SJSA1 (cell line): ENCODE measurements at places on chromosomes 13 and 19.

- no peak for DNase-seq
Measured at GRCh38 chr13:37597477-37598025, 1.0 kb downstream of the POSTN start.

DNA sequence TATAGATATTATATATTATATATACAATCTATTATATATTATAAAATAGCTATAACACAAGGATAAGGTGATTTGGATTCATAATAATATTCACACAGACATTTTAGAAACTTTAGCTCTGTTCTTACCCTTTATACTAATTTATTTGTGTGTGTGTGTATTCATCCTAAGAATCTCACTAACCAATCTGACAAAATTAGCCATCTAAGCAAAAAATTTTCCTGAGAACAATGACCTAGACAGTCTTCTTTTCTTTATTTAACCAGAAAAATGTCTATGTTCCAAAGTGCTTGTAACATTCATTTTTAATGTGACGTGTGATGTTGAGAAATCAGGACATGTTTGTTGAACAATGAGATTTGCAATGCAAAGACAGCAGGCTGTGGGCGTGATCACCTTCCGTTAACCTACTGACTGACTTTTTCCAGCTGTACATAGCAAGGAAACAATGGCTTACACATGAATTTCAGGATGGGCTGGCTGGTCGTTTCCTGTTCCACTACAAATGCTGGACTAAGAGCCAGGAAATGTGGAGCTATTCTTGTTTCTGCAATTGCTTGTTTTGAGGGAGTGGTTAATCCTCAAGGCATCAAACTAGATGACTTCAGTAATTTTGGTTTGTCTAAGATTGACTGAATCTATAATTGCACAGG is 634.6 kb upstream of the ARGLU1 start:
- DNase-seq, result peak; percentile 50

DNA sequence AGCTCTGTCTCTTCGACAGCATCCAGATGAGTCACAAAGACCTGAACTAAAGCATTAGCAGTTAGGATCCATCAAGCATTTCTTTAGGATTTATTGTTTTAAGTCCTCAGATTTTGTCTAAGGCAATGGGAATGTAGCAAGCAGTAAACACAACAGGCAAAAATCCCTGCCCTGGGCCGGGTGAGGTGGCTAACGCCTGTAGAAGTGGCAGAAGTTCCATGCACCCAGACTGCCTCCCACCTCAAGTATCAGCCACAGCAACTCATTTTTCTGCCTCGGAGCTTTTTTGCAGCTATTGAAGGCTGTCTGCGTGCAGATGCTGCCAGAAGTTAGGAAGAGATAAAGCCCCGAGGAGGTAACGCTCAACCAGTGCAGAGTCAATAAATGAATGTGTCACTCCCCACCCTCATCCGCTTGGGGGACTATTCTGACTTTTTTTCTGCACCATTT is 47.1 kb upstream of the MRI1 start:
- no peak for DNase-seq

DNA sequence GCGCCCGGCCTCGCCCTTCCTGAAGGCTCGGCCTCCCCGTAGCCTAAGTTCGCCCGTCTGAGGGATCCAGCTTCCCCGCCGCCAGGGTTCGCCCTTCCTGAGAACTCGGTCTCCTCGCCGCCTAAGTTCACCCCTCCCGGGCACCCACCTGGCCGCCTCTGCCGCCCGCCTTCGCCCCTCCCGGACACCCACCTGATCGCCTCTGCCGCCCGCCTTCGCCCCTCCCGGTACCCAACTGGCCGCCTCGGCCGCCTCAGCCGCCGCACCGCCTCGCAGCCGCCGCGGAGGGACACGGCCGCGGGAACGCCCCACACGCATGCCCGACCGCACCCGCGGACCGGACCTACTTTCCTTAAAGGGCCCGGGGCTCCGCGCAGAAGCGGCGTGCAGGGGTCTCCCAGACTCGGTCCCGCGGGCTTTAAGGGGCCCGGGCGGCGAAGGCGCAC is at the start of gene MOB3A:
Gene MOB3A (minus strand): TSS at position 293 of the 446 bp plus-strand sequence. CDS start 17,766 bp downstream, outside the sequence.
- DNase-seq, result peak; percentile 99

DNA sequence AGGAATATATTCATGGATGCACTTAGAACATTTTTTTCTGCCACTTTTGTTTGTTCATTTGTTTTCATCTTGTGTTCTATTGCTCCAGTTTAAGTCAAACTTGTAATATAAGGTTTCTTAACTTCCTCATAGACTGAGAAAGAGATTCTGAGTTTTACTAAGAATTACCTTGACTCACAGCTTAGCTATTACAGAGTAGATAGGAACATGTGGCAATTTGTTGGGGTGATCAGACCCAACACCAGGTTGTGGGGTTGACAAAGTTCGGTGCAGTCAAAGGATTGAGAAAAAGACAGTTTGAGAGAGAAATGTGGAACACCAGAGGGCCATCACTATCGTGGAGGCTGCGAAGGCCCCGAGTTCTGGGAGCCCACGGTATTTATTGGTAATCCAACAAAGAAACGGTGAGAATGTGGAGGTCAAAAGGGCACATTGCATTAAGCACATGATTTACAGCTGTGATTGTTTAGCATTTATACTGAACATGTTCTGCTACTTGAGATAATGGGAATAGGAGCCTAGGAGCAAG is 2526.0 kb downstream of the PCDH9 start:
- DNase-seq, result no peak

- no peak for DNase-seq
Measured at GRCh38 chr13:65943708-65944107, 1286.4 kb downstream of the PCDH9 start.

DNA sequence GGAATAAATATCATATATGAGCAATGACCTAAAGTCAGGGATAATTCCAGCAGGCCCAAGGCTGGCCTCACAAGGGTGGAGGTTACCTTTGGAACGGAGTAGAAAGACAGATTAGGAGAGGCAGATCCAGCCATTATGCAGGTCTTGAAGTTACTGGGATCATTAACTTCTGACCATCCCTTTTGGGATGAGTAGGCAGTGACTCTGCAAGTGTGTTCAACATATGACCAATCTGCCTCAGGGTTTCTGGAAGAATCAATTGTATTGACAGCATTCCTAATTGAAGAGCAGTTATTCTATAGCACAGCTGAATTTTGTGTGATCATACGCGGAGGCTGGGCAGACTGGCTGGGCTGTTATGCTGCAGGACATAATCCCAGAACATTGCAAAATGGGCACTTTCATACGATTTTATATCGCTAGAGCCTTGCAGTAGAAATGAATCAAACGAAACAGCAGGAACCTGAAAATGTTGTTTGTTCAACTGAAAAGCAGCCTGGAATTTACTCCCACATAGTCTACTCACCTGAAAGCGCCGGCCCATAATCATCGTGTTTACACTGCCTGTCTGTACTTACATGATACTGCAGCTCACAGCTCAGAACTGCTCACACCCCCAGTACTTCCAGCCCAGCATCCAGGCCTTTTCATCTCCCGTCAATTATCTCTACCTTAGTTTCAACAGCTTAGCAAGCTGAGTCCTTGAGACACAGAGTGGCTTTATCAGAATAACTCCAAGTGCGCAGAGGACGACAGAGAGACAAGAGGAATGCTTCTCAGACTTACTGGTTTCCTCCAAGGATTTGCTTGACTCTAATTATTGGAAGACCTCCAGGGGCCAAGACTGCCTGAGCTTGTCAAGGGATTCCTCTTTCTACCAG is 556.1 kb downstream of the EFNB2 start:
- no peak for DNase-seq

GRCh38 chr19:41919948-41920712 is 8.1 kb downstream of the ERFL start:
- DNase-seq, result no peak

DNA sequence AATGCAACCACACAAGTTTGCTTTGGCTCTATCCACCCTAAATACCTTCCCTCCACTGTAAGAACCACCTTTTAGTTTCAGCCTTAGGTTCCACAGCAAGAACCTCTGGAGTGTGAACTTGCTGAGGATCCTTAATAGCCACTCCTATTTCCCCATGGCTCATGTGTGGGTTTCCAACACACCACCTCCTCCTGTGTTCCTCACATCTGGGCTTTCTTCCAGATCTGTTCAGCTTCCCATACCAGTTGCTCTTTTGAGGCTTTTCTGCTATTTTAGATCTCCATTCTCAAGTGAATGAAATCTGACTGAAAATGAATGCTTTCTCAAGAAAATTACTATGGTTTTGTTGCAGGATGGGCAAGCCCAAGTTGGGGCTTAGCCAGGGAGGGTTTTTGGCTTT is 104.8 kb upstream of the MIR17HG start:
- DNase-seq, result no peak

DNA sequence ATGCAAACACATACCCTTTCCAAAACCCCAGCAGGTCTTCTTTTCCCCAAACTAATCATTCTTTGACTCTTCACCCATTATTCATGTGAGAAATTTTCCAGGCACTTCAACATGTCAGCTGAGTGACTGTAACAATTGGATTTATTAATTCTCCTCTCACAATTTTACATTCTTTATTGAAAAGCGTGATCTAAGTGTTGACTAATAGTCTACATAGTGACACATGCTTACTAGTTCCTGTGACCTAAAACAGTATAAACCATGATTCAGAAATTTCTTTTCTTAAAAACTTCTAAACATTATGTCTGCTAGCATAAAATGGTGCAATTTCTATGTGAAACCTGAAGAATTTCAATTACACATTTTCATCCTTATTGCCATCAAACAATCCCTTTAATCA is 532.3 kb downstream of the GPC5 start:
- no peak for DNase-seq

GRCh38 chr19:28213470-28214082 is 999.4 kb downstream of the UQCRFS1 start:
- no peak for DNase-seq

- DNase-seq, result no peak
Measured at GRCh38 chr19:18675779-18676178, 7.7 kb upstream of the CRTC1 start.

GRCh38 chr19:33535226-33535625 is 13.6 kb upstream of the PEPD start:
- no peak for DNase-seq

GRCh38 chr13:99087954-99088491 is 110.2 kb upstream of the DOCK9 start:
- no peak for DNase-seq

- no peak for DNase-seq
Measured at GRCh38 chr19:9721861-9722260, 46.7 kb downstream of the ZNF846 start.

DNA sequence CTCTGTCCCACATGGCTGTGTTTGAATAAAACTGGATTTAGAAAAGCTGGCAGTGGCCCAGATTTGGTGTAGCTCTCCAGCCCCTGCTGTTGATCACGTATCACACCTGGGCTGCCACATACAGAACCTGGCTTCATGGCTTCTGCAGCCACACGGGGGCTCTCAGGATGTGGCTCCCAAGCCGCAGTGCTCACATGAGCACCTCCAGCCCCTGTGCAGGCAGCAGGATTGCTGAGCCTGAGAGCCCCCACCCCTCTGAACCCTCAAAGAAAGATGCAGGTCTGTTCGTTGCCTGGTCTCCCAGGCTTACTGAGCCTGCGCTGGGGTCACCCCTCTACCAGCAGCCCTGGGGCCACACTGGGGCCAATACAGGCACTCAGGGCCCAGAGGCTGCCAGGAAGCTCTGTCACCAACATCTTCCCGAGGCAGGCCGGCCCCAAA is 2.7 kb downstream of the PLEKHF1 start:
- no peak for DNase-seq

GRCh38 chr13:48489666-48490065 is 43.2 kb downstream of the RCBTB2 start:
- no peak for DNase-seq

- no peak for DNase-seq
Measured at GRCh38 chr19:2775556-2776430, 7.3 kb downstream of the SGTA start.

- no peak for DNase-seq
Measured at GRCh38 chr13:36673838-36674326, at the start of gene SERTM1. SERTM1 (plus strand) TSS chr13:36674020; CDS start chr13:36695079, 21,059 bp downstream.

GRCh38 chr13:103188713-103189326 is 122.6 kb upstream of the SLC10A2 start:
- peak; percentile 40 for DNase-seq

GRCh38 chr13:114339857-114340534 is 25.7 kb downstream of the CHAMP1 start:
- DNase-seq, result no peak

DNA sequence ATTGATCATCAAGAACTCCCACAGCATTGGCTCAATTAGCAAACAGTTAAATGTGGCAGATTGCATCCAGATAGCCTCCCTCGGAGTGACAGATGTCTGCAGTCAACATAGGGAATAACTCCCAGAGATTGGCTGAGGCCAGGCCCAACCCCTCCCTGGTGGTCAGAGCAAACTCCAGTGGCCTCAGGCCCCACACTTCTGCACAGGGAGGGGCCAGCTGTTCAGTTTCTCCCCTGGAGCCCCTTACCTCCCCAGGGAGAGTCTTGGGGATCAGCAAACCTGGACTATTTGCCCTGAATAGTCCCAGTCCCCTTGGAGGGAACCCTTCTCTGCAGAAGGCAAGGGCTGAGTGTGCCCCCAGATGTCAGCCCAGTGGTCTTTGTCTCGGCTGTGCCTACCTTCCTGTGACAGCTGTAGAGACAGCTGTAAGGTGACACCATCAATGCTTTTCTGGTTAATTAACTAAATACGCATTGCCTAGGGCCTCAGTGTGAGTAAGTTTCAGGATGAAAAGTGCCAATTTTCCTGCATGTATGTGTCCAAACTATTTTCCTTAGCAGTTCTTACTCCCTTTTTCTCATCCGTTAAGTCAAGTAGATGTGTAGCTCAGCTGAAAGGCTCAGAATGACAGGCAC is 102.7 kb upstream of the UQCRFS1 start:
- DNase-seq, result no peak

- DNase-seq, result peak; percentile 32
Measured at GRCh38 chr19:13597640-13598039, 91.4 kb upstream of the CACNA1A start.

- no peak for DNase-seq
Measured at GRCh38 chr13:31107109-31107508, 54.6 kb downstream of the HSPH1 start.

- DNase-seq, result no peak
Measured at GRCh38 chr13:43388282-43389034, 365.1 kb downstream of the DNAJC15 start.

- DNase-seq, result no peak
Measured at GRCh38 chr13:29958476-29958875, 108.1 kb upstream of the UBL3 start.

DNA sequence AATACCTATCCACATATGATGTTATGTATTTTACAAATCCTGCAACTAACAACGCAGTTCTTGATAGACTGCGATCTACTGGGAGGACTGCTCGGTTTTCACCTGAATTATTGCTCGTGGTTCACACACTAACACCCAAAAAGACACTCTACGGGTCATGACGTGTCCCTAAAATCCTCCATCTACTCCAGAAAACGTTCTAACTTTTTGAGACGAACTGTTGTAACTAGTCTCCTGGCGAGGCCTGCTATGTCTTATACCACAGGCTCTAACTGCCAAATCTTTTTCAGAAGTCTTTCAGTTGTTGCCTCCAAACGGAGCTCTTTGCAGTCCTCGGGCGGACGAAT is 108.2 kb downstream of the KCNRG start:
- DNase-seq, result no peak

DNA sequence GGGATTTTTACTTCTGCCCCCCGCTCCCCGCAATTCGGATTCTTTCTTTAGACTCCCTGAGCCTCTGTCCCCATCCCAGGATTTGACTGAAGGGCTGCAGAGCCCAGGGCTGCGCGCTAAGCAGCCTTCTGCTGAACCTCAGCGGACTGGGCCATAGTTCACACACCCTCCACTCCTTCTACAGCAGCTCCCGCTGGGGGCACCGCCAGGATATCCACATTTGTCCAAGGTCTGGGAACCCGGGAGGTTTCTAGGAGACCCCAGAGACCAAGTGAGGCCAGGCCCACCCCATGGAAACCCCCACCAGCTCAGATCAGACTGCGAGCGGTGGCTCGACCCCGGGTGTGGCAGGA is 463.3 kb downstream of the ITGBL1 start:
- no peak for DNase-seq
